ENCODE measurements at places on chromosomes 2 and 18.

DNA sequence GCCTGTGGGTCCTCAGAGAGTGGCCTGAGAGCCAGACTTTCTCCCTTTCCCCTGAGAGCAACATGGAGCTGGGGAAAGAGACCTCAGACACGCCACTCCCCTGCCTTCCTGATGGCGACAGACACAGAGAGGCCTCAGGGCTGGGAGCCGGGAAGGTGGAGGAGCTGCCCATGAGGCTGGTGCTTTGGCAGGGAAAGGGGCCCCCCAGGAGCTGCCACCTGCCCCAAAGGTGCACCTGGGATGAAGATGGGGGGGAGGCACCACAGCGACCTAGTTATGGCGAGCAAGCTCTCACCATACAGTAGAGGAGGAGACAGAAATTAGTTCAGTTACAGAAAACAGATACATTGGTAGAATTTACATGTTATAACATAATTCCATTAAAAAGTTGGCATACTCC is 80.7 kb upstream of the PXDN start:
- no peak for DNase-seq

- DNase-seq: no peak
These were observed 232.7 kb upstream of the UBE2E3 start for GRCh38 chr2:180747728-180748127.

DNA sequence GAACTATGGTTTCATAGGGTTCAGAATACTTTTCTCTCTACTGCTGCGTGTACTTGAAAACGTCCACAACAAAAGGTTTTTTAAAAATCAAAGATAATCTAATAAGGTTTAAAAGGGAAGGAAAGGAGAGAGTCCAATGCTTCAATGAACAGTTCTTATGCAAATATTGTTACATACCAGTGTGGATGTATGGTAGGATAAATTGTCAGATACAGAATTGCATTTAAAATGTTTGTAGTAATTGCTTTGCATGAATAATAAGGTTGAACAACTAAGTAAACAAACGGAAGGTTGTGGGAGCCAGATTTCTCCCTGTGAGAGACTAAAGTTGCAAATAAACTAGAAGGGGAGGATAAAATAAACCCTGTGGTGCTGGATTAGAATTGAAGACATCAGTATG is 53.8 kb upstream of the RBBP8 start:
- no peak for DNase-seq

DNA sequence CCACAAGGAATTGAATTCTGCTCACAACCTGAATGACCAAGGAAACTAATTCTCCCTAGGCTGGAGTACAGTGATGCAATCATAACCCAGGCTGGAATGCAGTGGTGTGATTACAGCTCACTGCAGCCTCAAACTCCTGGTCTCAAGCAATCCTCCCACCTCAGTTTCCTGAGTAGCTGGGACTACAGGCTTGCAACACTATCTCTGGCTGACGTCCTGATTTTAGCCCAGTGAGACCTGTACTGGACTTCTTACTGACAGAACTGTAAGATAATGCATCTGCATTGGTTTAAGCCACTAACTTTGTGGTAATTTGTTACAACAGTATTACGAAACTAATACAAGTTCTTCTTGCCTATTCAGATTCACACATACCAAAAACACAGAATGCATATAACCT is 9.5 kb upstream of the KDSR start:
- no peak for DNase-seq

DNA sequence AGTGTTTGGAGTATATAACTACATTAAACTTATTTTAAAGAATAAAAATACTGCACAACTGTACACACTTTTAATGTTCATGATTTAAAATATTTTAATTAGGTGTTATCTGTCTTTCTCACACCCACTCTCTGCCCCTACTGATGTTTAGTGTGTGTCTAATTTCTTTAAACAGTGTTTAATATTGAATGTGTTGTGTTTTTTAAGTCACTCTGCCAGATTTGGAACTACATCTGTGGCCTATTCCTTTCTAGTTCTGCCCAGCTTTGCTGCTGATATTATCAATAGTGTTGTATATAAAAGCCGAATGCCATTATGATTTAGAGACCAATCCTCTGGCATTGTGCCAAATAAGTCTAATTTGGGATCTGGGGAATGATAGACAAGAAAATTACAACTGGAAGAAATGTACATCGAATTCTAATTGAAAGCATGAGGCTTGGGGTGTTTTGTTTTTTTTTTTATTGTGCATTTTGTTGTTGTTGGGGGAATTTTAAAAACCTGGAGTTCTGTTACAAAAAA is 398.0 kb downstream of the CPS1 start:
- no peak for DNase-seq

GRCh38 chr2:191020742-191021381 is 6.9 kb upstream of the STAT1 start:
- DNase-seq: no peak

DNA sequence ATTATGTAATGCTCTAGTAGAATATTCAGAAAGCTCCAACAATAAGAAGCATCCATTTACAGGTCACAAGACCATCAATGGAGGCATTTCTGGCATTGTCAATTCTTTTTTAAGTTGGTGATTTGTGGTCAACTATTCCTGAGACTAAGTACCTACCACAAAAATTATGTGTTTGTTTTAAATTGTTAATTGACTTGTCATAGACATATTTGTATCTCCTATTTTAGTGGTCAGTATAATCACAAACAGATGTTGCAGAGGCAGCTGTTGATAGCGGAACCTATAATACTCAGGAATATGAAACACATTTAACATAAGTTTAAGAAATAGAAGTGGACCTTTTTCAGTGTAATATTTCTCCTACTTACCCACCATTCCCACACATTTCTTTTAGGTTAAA is 430.1 kb downstream of the CCDC85A start:
- no peak for DNase-seq

DNA sequence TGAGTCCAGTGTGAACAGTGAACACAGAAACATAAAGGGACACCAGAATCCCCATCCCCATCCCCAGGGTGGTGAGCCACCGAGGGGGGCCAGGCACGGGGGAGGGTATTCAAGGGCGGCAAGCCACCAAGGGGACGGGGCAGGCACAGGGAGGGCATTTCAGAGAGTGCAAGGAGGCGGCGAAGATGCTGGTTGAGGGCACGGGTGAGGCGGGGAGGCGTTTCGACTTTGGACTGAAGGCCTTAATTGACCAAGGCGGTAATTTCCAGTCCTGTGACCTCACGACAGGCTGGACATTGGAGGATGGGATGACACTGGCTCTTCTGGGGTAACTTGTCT is 70.4 kb downstream of the ODC1 start:
- DNase-seq: no peak

- no peak for DNase-seq
These were observed 120.8 kb downstream of the ESCO1 start for GRCh38 chr18:21479721-21480120.

- DNase-seq: no peak
These were observed 2.2 kb downstream of the COL5A2 start for GRCh38 chr2:189177251-189177840.

DNA sequence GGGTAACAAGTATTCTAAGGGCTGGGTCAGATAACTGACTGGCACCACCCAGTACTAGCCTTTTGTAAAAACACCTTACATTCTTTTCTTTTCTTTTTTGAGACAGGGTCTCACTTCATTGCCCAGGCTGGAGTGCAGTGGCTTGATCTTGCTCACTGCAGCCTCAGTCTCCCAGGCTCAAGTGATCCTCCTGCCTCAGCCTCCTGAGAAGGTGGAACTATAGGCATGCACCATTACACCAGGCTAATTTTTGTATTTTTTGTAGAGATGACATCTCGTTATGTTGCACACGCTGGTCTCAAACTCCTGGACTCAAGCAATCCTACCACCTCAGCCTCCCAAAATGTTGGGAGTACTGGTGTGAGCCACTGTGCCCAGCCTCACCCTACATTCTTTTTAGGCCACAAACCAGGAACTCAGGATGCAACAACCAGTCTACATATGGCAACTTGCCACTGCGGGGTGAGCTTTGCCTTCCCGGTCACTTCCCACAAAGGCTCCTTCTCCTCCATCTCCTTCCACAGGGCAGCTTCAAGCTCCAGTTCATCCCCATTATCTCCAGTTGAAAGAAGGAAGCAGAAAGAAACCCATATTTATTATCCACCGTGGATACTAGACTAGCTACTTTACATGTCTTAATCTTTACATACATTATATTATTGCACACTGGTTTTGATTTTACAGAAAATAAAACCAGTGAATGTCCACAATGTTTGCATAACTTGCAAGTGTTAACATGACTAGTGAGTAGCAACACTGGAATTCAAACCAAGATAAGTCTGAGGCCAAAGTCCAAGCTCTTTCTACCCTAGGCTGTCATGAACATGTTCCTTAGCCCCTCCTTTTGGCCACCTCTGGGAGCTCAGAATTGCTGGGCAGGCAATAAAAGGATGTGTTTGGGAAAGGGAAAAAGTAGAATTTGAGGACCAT is 23.7 kb upstream of the AP1S3 start:
- no peak for DNase-seq

- no peak for DNase-seq
These were observed 43.5 kb upstream of the TMEM247 start for GRCh38 chr2:46435796-46436360.

DNA sequence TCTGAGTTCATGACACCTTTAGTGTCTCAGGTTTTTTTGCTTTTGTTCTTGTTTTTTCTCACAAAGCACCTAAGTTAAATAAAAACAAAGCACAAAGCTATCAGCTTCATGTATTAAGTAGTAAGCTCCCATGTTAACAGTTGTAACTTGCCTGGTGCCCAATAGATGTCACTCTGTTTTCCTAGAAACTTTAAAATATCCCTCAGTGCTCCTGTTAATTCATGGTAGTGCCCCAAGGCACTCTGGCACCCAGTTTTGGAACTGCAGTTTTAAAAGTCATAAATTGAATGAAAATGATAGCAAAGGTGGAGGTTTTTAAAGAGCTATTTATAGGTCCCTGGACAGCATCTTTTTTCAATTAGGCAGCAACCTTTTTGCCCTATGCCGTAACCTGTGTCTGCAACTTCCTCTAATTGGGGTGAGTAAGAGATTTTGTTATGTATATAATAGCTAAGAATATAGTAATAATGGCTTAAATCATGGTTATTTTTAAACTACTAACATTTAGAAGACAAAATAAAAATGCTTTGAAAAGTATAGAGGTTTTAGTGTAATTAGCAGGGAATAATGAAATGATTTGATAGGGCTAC is 555.0 kb upstream of the TMEFF2 start:
- no peak for DNase-seq

- no peak for DNase-seq
These were observed 3.3 kb upstream of the ALLC start for GRCh38 chr2:3654531-3655225.

DNA sequence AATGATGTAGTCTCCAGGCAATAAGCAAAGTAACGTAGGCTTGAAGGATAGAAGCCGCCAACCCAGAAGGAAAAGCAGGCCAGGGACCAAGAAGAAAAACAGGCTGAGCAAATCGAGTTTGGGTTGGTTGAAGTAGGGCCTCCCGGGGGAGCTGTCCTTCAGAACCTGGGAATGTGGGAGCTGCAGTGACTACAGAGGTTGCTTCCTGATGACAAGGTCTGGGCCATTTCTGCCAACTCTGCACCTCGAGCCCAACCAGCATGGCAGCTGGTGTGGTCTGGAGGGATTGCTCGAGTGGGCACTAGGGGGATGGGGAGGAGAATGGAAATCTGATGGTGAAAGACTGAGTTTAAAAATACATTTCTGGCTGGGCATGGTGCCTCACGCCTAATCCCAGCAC is 14.1 kb downstream of the ACMSD start:
- no peak for DNase-seq

DNA sequence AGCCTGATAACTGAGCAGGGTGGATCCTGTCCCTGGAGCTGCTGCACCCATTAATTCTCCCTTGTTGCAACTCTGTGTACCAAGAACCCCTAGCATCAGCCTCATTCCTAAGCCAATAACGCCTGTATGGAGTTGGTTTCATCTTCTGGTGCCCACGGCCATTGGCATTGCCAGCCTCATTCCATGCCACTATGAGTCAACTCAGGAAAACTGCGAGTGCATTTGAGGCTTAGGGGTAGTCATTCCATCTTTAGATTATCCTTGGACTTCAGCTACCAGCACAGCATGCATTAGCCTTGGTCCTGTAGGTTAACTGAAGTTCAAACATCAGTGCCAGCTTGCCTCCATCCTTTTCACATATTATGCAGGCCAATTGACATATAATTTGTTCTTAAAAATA is 1.4 kb upstream of the TRIM54 start:
- DNase-seq: no peak

- no peak for DNase-seq
These were observed 39.3 kb downstream of the THOC1 start for GRCh38 chr18:228586-228985.

DNA sequence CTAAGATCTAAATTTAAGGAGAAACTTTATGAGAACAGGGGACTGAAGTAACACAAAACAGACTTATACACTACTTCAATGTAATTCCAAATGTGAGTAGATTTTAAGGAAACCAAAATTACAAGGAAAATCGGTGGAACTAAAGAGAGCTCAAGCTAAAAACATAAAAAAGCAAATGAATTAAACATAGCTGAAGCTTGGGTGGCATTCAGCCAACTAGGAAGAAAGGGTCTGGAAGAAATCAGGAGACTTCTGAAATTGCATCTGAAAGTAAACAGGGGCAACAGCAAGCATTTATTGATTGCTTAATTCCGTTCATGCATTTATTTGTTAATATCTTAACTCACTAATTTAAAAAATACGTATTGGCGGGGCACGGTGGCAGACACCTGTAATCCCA is 727.3 kb upstream of the PKDCC start:
- DNase-seq: no peak

GRCh38 chr2:187549193-187549592 is 5.0 kb downstream of the TFPI start:
- DNase-seq: no peak

Measured in activated CD8-positive, alpha-beta memory T cell treated with anti-CD3 and anti-CD28 coated beads for 1 hour (primary cell).